ENCODE measurements at places on chromosomes 11 and 22. TPM values are rescaled to one million over a fixed set of nuclear protein-coding genes. Genes with fewer than 3 reads are reported as not detected.

OR5P2 gene
- total RNA-seq = not detected

SAA2 gene
- total RNA-seq = 0.62 TPM

OR10A2 gene
- total RNA-seq = not detected

IGF2 gene
- total RNA-seq = 0.07 TPM

PIK3C2A gene
- total RNA-seq = 34.4 TPM

TREH gene
- total RNA-seq = not detected

MTA2 gene
- total RNA-seq = 172 TPM

RIMBP3B gene
- not detected for total RNA-seq

C11orf52 gene
- not detected for total RNA-seq

PRODH gene
- not detected for total RNA-seq

DEPDC7 gene
- 0.64 TPM for total RNA-seq

CADM1 gene
- 6.9 TPM for total RNA-seq

A4GALT gene
- total RNA-seq = not detected

ARAP1 gene
- 136 TPM for total RNA-seq

FOLR2 gene
- not detected for total RNA-seq

MS4A6E gene
- not detected for total RNA-seq

CDC42EP1 gene
- total RNA-seq = not detected

TRPC6 gene
- total RNA-seq = not detected

TMEM191C gene
- 4.1 TPM for total RNA-seq

NELL1 gene
- not detected for total RNA-seq

CARNS1 gene
- total RNA-seq = 7.8 TPM

SYT7 gene
- 0.20 TPM for total RNA-seq

C1QTNF4 gene
- 1.3 TPM for total RNA-seq

KRTAP5-9 gene
- 0.35 TPM for total RNA-seq

NCAM1 gene
- total RNA-seq = 0.79 TPM

TMEM41B gene
- total RNA-seq = 35.5 TPM

OSBP2 gene
- total RNA-seq = 9.9 TPM

ALG8 gene
- 20.6 TPM for total RNA-seq

GRAP2 gene
- total RNA-seq = 160 TPM

PDE2A gene
- total RNA-seq = 6.7 TPM

CFAP300 gene
- not detected for total RNA-seq

FREY1 gene
- total RNA-seq = 1.8 TPM

NCR3LG1 gene
- total RNA-seq = 0.69 TPM

UBQLN3 gene
- 0.49 TPM for total RNA-seq

TMPRSS13 gene
- total RNA-seq = 3.4 TPM

TSPAN32 gene
- total RNA-seq = 60.0 TPM

UCP3 gene
- total RNA-seq = 5.6 TPM

RFPL1 gene
- total RNA-seq = not detected
